ENCODE measurements at places on chromosomes 1 and 21.

DNA sequence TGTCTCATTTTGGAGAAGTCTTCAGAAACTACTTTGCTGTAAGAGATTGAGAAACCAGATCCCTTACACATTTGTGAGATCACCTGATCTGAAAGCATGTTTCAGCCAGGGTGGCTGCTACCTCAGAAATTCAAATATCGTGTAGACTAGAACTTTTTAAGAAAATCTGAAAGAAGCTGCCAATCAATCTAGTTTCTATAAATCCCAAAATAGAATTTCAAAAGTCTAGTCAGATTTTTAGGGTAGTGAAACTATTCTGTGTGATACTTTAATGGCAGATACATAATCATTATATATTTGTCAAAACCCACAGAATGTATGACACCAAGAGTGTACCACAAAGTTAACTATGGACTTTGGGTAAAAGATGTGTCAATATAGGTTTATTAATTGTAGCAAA is 79.9 kb upstream of the PLPPR5 start:
- DNase-seq = no peak

- no peak for DNase-seq
Measured at GRCh38 chr1:42692461-42692860, 10.2 kb downstream of the YBX1 start.

- no peak for DNase-seq
Measured at GRCh38 chr21:45900034-45900868, 81.3 kb upstream of the COL6A1 start.

GRCh38 chr1:92505015-92505692 is 18.4 kb upstream of the GFI1 start:
- DNase-seq = no peak

DNA sequence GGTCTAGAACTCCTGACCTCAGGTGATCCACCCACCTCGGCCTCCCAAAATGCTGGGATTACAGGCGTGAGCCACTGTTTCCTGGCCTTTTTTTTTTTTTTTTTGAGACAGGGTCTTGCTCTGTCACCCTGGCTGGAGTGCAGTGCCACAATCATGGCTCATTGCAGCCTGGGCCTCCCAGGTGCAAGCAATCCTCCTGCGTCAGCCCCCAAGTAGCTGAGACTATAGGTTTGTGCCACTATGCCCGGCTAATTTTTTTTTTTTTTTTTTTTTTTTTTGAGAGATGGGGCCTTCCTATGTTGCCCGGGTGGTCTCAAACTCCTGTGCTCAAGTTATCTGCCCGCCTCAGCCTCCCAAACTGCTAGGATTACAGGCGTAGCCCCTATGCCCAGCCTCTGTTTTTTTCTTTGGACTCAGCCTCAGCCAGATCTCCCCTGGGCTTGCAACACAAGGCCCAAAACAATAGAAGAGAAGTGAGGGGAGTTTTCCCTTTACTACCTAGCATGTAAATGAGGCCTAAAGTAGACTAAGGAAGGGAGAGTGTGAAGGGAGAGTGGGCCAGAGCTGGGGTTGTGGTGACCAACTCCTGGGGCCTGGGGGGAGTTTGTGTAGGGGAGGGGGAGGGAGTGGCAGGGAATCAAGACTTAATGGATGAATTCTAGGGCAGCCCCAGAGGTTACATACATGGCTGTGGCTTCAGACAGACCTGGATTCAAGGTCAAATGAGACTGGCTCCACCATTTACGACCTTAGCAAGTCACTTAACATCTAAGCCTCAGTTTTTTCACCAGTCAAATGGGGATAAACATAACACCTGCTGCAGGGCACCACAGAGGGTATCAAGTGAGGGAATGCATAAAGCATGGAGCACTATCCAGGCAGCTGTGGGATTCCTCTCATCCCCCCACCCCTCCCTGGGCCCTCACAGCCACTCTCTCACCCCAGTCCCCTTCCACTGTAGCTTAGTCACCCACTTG is 1.6 kb upstream of the CD52 start:
- no peak for DNase-seq

DNA sequence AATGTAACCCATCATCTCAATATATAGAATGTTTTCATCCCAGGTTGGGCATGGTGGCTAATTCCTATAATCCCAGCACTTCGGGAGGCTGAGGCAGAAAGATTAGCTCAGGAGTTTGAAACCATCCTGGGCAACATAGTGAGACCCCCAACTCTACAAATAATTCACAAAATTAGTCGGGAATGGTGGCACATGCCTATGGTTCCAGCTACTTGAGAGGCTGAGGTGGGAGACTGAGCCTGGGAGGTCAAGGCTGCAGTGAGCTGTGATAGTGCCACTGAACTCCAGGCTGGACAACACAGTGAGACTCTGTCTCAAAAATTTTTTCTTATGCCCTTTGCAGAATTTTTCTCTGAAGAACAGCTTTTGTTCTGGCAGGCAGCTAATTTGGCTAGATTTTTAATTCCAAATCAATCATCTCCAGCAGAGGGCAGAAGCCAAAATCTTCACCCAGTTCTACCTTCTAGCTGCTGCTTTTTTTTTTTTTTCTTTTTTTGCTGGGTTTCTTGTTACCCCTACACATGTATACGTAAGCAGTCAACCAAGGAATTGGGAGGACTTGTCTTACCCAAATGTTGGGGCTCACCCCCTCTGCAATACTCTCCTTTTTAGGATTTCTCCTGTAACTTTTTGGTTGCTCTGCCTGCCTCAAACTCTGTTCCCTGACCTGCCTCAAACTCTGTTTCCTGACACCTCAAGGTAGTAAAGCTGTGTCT is 2.7 kb upstream of the RAD54L start:
- DNase-seq = no peak

DNA sequence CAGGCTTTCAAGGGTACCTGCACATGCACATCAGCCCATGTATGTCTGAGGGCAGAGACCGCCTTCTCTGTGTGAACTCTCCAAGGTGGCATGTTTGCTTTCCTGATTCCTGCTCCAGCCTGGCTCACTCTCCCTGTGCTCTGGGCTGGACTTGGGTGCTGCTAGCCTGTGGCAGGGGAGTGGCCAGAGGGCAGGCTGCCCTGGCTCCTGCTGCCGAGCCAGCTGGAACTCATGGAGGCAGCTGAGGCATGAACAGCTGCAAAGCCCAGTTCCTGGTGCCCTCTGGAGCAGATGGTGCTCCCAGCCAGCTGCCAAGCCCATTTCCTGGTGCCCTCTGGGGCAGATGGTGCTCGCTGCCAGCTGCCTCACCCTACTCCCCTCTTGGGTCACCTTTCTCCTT is 7.6 kb downstream of the UBL4B start:
- peak; percentile 8 for DNase-seq

DNA sequence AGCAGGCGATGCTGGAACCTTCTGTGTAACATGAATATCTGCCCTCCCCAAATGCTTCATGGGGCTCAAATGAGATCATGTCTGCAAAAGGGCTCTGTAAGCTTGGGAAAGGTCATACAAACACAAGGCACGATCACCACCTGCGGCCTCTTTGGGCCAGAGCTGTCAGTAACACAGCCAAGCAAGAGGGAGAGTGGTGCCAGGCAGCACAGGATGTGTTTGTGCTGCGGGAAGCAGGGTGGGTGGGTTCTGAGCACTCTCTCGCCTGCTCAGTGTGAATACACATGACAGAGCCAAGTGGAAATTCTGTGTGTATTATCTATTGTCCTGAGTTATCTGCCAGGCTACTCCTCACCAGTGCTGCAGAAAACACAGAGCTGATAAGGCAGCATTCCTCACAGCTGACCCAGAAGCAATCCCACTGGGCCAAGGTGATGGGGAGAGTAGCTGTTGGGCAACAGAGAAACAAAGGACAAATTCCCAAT is 101.2 kb downstream of the LAMC2 start:
- DNase-seq = no peak

- DNase-seq = no peak
Measured at GRCh38 chr1:200885623-200886402, 8.9 kb upstream of the INAVA start.

DNA sequence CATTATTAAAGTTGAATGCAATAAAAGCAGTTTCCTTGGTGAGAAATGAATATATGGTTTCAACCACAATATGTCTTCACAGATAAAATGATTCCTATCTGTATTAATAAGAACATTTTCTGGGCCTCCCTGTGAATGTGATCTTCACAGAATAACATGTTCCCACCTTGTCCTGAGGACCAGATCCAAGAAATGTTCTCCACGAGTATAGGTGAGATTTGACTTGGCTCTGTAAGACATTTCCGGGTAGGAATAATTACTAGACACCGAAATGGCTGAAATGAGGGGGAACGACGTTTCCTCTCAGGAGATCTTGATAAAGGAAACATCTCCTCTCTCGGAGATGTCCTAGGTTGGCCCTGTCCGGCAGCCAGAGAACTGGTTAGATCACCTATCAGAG is 61.4 kb downstream of the CLIC6 start:
- no peak for DNase-seq

- no peak for DNase-seq
Measured at GRCh38 chr1:5834477-5835178, 157.6 kb downstream of the NPHP4 start.

- no peak for DNase-seq
Measured at GRCh38 chr1:147496571-147497210, 44.6 kb upstream of the BCL9 start.

DNA sequence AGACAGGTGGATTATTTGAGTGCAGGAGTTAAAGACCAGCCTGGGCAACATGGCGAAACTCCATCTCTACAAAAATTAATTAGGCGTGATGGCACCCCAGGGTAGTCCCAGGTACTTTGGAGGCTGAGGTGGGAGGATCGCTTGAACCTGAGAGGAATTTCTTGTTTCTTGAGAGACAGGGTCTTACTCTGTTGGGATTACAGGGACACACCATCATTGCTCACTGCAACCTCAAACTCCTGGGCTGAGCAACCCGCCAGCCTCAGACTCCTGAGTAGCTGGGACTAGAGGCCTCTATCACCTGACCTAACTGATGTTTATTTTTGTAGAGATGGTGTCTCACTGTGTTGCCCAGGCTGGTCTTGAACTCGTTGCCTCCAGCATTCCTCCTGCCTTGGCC is 24.8 kb downstream of the DHX9 start:
- no peak for DNase-seq

- DNase-seq = no peak
Measured at GRCh38 chr21:37877171-37877570, 39.1 kb downstream of the KCNJ6 start.

DNA sequence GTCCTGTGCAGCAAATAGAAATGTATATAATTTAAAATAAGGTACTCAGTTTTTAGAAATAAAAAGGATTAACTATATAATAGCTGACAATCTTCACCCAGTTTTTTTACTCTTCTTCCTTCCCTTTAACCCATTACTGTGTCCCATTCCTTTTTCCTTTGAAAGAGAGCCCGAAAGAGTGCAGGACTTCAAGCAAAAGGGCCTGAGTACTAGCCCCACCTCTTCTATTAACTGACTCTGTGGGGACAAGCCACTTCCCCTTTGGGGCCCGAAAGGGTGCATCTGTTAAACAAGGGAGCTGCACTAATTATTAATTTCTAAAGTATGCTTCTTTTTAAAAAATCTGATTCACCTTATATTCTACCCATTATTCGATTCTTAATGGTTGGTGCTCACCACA is 3.3 kb downstream of the USP24 start:
- DNase-seq = no peak

GRCh38 chr1:6822530-6823359 is 37.5 kb downstream of the CAMTA1 start:
- no peak for DNase-seq

DNA sequence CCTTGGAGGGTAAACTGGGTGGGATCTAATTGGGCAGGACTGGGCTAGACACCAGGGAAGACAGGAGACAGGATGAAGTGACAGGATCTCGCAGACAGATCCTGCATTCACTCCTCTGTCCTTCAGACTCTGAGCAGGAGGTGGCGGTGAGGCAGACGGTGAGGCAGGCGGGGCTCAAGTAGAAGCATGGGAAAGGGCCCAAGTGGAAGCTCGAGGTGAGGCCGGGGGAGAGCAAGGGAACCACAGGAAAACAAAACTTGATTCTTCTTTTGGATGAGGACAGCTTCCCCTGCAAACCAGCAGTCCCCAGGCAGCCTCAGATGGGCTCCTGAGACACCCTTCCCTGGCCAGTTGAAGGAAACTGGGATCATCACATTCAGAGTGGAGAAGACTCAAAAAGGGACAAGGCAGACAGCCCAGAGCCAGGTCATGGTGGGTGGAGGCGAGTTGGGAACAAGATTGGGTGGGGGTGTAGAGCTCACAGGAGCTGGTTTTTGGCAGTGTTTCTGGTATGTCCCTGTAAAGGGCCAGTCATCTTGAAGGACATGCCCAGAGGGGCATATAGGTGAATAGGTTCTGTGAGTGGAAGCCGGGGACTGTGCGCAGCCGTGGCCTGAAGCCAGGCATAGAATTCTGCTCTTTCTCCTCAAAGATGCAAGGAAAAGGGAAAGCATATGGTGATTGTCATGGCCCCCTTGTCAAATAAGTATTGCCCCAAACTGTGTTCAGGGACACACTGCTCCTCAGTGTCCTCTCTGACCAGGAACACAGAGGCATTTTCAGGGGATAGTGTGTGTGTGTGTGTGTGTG is 18.0 kb downstream of the INKA2 start:
- DNase-seq = no peak

DNA sequence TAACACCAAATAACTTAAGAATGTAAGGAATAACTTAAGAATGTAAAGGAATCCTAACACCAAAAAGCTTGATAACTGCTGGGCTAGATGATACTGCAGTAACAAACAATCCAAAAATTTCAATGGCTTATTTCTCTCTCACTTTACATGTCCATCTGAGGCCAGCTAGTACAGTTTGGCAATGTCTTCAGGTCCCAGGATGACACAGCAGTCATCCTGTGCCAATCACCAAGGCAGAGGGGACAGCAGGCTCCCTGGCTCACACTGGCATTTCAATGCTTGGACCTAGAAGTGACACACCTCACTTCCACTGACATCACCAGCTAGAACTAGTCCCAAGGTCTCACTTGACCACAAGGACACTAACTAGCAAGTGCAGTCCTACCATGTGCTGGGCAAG is 15.3 kb downstream of the DNAJC11 start:
- no peak for DNase-seq

GRCh38 chr1:203273869-203274602 is 31.3 kb upstream of the BTG2 start:
- DNase-seq = no peak

- DNase-seq = no peak
Measured at GRCh38 chr1:205257735-205258134, 30.0 kb downstream of the TMCC2 start.

DNA sequence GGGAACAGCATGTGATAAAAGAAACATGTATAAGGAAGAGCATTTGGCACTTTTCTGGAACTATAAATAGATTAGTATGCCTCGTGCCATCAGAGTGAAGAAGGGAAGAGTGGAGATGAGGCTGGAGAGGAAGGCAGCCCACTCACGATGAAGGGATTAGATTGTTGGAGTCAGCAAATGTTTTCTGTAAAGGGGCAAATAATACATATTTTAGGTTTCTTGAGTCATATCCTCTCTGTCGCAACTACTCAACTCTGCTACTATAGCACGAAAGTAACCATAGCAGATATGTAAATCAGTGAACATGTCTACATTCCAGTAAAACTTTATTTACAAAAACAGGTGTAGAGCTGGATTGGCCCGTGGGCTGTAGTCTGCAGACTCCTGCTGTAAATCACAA is 147.8 kb downstream of the TENT5C start:
- DNase-seq = no peak

DNA sequence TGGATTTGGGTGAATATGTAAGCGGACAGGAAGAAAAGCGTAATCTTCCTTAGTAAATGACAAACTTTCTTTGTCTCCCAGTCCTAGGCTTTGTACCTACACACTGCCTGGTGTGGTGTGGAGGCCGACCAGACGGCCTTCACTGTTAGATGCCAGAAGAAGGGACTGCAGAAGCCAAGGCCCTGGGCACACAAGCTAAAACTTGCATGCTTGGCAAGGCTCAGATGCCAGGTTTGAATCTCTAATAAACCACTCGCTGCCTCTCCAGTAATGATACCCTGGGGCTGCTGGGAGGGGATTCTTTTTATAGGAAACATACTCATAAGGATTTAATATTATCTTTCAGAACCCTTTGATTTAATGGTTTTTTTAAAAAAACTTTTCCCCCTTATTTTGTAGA is 263.8 kb downstream of the PTPRC start:
- DNase-seq = no peak
